ENCODE measurements at places on chromosomes 12 and 14. TPM values are rescaled to one million over a fixed set of nuclear protein-coding genes. Genes with fewer than 3 reads are reported as not detected.
A peak's percentile ranks its signal among the peaks of the same experiment; 100 is the strongest.

DNA sequence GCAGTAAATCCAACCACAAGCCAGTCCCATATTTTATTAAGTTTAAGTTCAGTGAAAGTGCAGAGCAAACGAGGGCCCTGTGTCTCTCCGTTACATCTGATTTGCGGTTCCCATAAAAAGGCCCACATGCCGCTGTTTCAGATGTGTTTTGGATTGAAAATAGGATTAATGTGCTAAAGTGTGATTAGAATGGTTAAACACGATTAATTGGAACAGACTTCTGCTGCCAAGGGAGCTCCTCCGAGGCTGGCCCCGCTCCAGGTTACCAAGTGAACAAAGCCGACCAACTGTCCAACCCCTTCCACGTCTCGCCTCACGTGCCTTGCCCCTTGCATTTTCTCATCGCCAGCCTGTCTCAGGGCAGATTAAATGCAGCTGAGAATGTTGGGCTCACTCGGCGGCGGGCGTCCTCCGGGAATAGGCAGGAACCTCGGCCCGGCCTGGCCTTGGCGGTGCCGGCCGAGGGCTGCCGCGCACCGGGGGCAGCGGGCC is 166.5 kb upstream of the GSC start:
- peak; percentile 14 for DNase-seq

- no peak for DNase-seq
Measured at GRCh38 chr12:9667403-9668160, 1.9 kb upstream of the CLEC2D start.

KLRC3 gene
- not detected for total RNA-seq

CATSPERB gene
- not detected for total RNA-seq

AQP6 gene
- not detected for total RNA-seq

GRCh38 chr12:68034567-68034966 is 45.3 kb downstream of the IFNG-AS1 start:
- DNase-seq, result no peak

CCDC197 gene
- total RNA-seq, result not detected

GRCh38 chr12:4825011-4825858 is 84.5 kb upstream of the KCNA1 start:
- DNase-seq, result no peak

GRCh38 chr14:93458234-93458633 is 27.5 kb downstream of the UNC79 start:
- no peak for DNase-seq

PTGR2 gene
- total RNA-seq, result 4.8 TPM

SGPP1 gene
- total RNA-seq, result 27.4 TPM

All from fibroblast of villous mesenchyme (primary cell).